Thoracic aorta (tissue), 2 donors: ENCODE measurements at places on chromosomes 16 and 17.

- DNase-seq: no peak
These were observed 29.2 kb downstream of the DDX19A start for GRCh38 chr16:70375636-70376611.

DNA sequence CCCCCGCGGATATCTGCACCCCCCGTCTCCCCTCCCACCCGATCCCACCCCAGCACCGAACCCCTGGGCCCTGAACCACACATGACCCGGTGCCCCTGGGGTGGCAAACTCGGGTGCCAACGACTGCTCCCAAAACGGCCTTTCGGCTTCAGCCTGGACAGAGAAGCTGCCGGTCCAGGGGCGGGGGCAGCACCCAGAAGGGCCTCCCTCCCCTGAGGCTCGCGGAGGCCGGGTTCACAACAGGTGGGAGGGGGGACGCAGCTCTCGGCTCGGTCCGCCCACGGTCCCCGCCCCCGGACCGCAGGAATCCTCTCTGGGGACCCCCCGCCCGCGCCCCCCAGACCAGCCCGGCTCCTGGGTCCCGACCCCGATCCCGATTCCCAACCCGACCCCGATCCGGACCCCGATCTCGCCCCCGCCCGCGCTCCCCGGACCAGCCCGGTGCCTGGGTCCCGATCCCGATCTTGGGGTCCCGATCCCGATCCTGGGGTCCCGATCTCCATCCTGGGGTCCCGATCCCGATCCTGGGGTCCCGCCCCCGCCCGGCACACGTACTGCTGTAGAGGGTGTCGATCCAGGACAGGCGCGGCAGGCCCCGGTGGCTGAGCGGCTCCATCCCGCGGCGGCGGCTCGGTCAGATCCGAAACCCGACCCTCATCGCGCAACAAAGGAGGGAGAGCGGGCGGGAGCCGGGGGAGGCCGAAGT, 516 bp downstream of the ABR start:
- no peak for DNase-seq

- no peak for DNase-seq
These were observed at the start of gene TRPV2 for GRCh38 chr17:16415031-16415924. TRPV2 (plus strand) TSS chr17:16415571; CDS start chr17:16417669, 2,098 bp downstream.

- DNase-seq: no peak
These were observed 48.7 kb downstream of the DNAH17 start for GRCh38 chr17:78528541-78528940.

DNA sequence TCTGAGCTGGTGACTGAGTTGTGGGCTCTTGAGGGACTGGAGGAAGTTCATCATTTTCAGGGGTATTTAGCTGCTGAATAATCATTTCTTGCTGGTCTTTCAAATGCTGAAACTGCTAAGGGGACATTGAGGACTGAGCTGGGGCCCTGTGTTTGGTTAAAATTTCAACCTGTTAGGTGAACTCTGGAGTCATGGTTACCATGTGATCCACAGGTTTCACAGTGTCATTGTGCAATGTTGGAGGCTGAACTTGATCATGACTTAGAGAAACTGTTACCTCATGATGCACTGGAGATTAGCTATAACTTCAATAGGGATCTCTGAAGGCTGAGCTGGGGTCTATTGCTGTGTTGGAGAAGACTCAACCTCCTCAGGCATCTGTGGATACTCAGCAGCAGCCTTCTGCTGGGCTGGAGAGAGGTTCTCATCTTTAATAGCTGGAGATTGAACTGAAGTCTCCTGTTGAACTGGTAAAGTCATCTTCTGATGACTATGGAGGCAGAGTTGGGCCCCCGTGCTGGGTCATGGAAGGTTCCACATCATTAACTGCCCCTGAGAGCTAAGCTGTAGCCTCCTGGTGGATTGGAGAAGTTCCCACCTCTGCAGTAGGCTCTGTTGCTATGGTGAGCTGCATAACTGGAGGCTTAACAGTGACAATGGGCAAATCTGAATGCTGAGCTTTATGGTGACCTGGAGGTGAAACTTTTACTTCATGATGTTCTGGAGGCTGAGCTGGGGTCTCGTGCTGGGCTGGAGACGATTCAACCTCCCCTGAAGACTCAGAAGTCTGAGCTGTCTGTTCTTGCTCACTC, 15.2 kb downstream of the RDM1 start:
- DNase-seq: no peak

DNA sequence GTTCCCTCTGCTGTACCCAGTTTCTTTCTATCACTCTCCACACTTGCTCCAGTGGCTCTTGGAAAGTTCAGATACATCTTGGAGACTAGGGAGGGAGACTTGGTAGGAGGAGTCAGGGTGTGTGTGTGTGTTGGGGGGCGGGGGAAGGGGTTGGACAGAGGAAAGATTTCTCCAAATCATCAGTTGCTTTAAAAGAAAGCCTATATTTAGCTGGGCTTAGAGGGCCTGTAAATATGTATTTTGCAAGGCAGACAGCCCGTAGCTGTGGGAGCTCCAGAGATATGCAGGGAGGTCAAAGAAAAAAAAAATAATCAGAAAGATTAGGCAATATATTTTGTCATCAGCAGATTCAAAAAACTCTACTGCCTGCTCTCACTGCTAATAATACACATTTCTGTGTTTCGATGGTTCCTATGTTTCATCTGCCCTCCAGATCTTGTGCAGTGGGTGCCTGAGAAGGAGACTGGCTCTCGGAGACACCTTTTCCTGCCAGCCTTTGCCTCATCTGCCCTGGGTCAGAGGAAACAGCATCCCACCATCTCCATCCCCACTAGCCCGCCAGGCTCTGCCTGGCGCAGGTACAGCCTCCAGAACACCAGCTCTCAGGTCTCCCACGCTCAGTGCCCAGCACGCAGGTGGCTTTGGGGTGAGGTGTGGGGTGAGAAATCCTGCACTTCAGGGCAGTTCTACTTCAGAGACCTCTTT, 4.8 kb upstream of the PPP1R9B start:
- DNase-seq: peak; percentile 63

DNA sequence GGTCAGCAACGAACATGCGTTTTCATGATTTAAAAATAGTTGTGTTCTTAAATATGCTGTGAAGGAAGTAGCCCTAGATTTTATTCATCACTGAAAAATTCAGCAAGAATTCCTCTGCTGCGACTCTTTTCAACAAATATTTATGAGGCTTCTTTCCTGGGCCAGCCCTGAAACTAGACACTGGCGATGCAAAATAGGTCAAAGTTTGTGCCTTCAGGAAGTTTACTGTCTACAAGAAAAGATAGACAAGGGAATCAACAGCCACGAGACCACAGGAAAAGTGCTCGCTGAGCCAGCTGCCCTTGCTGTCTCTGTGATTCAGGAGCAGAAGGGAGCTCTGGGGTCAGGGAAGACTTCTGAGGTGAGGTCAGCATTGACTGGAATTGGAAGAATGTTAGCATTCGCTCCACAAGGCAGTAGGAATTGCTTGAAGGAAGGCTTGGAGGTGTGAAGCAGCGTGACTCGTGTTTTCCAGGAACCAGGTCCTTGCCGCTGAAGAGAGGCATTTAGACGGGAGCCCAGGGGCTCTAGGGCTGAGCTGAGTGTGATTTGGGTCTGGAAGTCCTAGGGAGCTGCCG, 1.9 kb upstream of the RPL26 start:
- no peak for DNase-seq

DNA sequence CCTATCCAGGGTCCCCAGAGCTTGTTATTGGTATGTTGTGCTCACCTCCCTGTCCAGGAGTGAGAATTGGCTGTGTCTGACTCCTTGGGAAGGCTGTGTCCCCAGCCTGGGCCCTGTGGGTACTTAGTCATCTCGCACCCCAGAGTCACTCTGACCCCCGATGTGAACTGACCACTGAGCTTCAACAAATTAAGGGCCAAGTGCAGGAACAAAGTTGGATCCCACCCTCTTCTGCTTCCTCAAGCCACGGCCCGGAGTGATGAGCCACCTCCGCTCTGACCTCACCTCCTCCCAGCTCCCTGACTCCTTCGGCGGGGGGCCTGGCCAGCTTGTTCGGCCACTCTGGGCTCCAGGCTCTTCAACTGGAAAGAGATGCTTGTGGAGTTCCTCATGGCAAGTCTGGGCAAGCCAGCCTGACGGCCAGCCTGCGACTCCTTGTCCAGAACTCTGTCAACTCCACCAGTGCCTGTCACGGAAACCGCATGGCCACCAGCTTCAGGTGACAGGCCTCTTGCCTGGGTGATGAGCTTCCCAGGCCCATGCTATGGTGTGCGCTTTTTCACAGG, 22.3 kb upstream of the MPRIP start:
- DNase-seq: no peak

- DNase-seq: no peak
These were observed 49.6 kb downstream of the NLK start for GRCh38 chr17:28092088-28092487.

GRCh38 chr17:79818026-79818758, 21.0 kb downstream of the CBX4 start:
- no peak for DNase-seq

- no peak for DNase-seq
These were observed 63.7 kb downstream of the SPAG9 start for GRCh38 chr17:51056813-51057510.

- DNase-seq: no peak
These were observed 45.9 kb downstream of the ABAT start for GRCh38 chr16:8720080-8720966.

DNA sequence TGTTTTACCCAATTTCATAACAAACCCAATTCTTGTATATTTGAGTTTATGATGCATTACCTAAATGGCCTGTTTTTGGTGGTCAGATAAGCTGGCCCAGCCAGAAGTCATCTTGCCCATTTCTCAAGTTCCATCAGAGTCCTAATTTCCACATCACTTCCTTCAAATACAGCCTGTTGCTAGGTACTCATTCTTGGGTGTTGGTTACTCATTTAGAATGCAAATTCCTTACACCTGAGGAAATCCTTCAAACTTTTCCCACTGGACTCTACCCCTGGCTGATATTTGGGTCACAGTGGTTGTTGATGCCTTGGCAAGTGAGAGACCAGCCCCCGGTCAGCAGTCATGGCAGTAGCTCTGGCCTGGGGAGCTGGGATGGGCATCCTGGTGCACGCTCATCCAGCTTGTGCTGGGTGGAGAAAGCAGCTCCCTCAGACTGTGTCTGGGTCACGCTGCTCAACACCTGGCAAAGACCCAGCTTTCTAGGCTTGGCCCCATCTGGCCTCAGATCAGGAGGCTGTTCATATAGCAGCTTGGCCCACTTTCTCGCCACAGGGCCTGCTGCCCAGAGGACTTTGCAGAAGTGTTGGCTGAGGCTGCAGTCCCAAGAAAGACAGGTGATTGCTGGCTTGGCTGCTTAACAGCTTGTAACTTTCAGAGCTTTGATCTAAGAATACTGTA, 25.8 kb downstream of the WSB1 start:
- DNase-seq: peak; percentile 35

DNA sequence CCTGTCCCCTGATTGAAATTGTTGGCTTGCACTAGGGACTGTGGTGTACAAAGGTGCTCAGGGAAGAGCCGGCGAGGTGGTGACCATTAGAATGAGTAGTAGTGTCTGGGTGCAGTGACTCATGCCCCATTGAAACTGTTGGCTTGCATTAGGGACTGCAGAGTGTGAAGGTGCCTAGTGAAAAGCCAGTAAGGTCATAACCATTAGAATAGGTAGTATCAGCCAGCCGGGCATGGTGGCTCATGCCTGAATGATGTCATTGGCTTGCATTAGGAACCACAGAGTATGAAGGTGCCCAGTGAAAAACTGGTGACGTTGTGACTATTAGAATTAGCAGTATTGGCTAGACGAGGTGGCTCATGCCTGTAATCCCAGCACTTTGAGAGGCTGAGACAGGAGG, 78.9 kb downstream of the ABCC6 start:
- no peak for DNase-seq

- DNase-seq: no peak
These were observed 28.4 kb upstream of the CBFA2T3 start for GRCh38 chr16:89005201-89006035.

DNA sequence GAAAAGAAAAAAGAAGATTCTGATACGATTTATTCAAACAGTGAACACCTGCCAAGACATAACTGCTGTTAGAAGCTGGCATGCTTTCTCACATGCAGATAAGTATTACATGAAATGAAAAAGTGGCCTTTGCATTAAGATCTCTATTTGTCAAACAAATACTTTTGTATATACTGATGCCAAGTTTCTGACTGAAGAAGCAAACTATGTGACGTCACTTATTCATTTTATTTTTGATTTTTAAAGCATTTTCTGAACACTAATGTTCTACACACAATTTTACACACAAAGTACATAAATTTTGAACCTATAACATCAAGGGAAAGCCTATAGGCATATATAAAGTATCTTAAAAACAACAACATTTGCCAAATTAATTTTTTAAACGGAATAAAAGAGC, 153.8 kb downstream of the CEP112 start:
- no peak for DNase-seq

DNA sequence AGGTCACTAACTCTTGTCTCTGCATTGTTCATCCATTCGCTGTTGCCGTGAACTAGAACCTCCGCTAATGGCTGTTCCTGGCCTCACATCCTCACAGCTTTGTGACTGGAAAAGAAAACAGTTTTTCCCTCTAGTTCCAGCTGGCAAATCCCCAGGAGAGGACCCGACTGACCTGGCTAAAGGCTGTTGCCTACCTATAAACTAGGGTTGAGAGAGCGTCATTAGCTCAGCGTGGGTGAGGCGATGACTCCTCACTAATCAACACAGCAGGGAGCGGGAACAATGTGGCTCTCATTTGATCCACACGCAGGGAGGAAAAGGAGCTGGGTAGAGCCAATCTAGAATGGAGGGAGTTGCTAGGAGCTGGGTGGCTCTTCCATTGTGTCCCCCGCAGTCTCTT, 282.1 kb upstream of the IRX5 start:
- DNase-seq: no peak

GRCh38 chr16:4894276-4895150, 42.4 kb downstream of the PPL start:
- DNase-seq: no peak

- no peak for DNase-seq
These were observed 13.1 kb downstream of the RAPGEFL1 start for GRCh38 chr17:40190197-40191021.

DNA sequence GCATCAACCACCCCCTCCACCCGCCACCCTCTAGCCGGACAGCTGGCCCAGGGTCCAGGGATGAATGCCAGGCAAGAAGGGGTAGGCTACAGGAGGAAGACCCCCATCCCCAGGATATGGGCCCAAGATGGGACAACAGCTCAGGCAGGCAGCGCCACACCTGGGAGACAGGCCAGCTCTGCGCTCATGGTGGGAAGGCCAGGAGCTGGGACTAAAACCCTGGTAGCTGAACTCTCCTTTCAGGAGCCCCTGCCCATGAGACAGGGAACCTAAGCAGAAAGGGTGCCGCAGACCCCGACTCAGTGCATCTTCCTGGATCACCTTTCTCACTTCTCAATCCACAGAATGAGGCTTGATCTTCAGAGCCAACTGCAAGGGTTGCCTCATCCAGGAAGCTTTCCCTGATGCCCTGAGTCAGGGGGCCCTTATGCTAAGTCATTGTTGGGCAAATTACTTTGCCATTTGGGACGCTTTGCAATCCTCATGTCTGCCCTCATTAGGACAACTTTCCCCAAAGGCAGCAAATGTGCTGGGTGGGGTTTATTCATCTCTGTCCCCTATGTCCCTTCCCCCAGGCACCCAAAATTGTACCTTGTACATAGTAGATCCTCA, 9.0 kb downstream of the ZDHHC1 start:
- no peak for DNase-seq

DNA sequence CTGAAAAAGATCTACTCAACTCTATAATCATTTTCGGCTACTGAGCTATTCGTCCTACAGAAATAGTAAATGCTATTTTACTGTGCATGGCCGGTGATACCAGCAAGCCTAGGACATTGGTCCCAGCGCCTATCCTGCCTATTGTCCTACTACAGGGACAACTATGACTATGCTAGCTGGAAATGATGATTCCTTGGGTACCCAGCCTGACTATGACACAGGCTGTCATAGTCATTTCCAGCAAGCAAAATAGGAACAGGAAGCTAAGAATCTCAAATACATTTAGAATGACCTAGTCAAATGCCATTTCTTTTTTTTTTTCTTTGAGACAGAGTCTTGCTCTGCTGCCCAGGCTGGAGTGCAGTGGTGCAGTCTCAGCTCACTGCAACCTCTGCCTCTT, 33.7 kb upstream of the HSBP1 start:
- DNase-seq: no peak
